MCF 10A (cell line): ENCODE measurements at places on chromosomes 4 and X.
A peak's percentile ranks its signal among the peaks of the same experiment; 100 is the strongest.

- no peak for DNase-seq
Measured at GRCh38 chr4:123593655-123594054, 197.1 kb downstream of the SPRY1 start.

- DNase-seq, result peak; percentile 31
Measured at GRCh38 chr4:147543034-147543433, 62.1 kb downstream of the EDNRA start.

- DNase-seq, result no peak
Measured at GRCh38 chrX:9794495-9794894, 8.3 kb downstream of the SHROOM2 start.

DNA sequence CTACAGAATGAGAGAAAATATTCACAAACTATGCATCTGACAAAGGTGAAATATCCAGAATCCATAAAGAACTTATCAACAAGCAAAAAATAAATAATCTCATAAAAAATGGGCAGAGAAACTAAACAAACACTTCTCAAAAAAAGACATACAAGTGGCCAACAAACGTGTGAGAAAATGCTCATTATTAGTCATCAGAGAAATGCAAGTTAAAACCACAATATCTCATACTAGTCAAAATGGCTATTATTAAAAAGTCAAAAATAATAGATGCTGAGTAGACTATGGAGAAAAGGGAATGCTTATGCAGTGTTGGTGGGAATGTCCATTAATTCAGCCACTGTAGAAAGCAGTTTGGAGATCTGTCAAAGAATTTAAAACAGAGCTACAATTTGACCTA lies 533.3 kb downstream of the TMA16 start:
- DNase-seq, result no peak

DNA sequence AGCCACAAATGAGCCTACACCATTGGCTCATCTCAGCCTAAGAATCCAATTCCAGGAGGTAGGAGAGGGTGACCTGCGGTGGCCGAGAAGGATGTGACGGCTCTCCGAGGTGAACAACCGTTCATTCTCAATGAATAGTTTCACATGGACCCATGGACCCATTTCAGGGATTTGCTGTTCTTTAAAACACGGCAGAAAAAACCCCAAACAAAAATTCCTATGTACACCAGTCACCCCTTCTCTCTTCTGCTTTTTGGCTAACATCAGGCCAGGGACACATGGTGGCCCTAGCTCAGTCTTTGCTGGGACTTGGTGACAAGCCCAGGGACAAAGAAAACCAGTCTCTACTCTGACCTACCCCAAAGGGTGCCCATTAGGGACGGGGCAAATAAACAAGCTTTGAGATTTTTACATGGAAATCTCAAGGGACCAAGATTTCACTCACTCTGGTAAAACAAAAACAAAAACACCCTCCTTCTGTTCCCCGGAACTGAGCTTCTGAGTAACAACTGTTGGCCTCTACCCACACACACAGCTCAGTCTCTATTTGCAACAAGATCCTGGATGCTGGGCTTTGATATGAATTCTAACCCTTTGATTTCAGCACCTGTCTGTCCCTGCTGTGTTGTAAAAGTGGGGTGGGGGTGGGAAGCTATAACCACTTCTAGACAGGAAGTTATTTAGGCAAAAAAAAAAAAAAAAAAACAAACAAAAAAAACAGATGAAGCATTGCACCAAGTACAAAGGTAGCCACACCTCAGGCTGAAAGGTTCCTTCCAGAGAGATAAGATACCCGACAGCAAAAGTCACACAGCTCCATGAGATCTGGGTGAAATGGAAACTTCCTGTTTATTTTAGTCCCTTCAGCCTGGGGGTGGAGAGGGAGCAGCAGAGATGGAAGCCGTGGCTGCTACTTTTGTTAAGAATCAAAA lies 49.0 kb downstream of the DDX3X start:
- DNase-seq, result peak; percentile 69

GRCh38 chr4:8608714-8609391 lies 16.3 kb downstream of the CPZ start:
- DNase-seq, result no peak

DNA sequence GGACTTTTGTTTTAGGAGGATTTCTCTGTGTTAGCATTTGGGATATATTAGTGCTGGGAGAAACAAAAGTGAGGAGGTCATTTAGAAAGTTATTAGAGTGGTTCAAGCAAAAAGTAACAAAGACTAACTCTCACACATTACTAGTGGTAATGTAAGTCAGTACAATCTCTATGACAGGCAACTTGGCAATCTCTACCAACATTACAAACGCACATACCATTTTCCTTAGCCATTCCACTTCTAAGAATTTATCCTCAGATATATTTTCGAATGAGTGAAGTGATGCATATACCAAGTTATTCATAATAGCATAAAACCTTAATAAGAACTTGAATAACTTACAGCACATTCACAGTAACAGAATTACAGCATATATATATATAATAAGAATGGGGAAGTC lies 146.2 kb downstream of the PRSS12 start:
- no peak for DNase-seq

DNA sequence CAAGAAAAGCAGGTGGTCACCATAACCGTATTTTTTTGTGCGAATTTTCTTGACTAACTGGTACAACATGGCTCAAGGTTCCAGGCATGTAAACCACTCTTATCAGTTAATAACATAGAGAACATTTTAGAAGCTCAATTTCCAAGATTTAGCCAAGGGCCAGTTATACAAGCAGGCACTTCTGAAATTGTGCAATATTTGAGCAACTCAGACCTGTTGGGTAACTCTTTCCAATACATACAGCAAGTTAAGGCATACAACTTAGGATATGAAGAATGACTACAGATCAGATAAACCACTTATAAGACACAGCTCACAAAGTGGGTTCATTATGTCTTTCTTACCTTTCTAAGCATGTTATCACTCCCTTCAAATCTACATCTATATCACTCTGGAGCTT lies 43.9 kb downstream of the ZNF280C start:
- peak; percentile 28 for DNase-seq

GRCh38 chr4:62791386-62791785 lies 1591.3 kb downstream of the ADGRL3 start:
- no peak for DNase-seq

- peak; percentile 9 for DNase-seq
Measured at GRCh38 chr4:76011700-76012387, 4.5 kb upstream of the CXCL9 start.

DNA sequence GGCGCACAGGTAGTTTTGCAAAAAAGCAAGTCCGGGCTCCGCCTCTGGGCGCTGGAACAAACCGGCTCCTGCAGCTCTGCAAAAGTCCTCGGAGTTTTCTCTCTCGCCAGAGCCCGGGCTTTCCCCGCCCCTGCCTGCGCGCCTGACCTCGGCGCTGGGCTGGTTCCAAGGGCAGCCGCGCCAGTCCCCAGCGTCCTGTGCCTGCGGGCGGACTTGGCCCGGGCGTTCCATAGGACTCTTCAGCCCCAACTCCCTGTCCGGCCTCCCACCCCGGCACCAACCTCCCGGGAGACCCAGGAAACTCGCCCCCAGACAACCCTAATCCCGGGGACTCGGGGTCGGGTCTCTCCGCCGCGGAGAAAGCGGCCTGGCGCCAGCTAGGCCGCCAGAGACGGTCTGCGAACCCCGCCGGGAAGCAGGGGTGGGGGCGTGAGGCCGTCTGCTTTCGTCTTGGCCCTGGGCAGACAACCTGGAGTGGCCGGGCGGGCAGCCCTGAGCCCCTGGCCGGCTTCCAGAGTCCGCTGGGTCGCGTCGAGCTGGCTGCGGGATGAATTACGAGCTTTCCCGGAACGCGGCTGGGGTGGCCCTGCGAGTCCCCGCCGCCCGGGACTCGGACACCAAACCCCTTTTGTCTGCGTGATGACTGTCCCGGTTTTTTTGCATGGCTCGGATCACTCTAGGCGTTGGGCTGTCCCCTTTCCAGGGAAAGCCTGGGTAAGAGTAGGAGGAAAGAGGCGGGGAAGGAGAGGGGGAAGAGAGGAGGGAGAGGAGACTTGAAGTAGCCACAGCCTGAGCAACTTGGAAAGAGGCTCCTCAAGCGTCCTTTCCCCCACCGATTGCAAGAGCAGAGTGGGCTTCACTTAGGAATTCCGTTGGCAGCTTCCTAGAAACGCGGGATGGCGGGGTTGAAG lies 916 bp downstream of the MXRA5 start:
- DNase-seq, result no peak

GRCh38 chr4:109969919-109970318 lies 57.2 kb downstream of the EGF start:
- no peak for DNase-seq

DNA sequence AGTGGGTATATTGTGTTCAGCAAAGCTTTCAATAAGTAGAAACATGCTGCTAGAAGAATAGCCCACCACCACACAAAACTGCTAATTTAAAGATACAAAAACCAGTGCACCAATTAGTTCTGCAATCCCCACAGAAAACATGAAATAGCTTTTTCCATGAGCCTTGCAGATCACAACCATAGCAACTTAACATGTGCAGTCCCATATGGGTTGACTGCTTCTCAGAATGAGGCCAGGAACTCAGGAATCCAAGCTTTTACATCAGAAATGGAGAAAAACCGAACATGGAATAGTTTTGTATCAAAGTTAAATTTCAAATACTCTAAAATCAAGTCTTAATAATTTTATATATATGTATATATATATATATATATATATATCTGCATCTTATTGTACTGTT lies 66.6 kb upstream of the IQCM start:
- DNase-seq, result no peak

DNA sequence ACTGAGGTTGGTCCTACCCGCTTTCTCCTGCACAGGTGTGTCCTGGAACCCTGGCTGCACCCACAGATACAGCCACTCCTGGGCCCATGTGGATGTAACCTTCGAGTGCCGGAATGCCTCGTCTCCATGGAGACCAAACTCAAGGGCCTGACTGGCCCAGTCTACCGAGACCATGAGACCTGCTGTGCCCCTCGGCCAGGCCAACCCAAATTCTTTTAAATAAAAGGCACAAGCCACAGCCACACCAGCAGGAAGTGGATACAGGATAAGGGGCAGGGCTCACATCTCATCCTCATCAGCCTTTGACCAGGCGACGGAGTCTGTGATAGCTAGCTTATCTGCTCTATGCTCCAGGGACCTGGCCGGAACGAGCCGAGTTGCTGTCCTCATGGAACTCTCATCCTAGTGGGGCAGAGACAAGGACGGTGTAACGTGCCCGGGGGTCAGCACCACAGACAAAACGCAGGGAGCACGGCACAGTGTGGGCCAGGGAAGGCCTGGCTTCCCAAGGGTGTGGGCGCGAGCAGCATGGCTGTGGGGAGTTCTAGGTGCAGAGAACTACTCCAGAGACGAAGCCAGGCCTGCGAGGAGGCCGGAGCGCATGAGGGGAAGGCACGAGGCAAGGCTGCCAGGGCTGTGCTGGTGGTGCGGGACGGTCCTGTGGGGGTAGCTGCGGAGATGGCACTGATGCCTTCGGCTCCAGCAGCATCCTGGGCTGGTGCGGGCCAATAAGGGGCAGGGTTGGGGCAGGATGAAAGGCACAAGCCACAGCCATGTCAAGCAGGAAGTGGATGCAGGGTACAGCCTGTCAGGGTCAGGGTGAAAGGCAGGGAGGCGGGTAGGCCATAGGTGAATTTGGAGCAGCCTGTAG lies 22.7 kb downstream of the NOP14 start:
- DNase-seq, result no peak

DNA sequence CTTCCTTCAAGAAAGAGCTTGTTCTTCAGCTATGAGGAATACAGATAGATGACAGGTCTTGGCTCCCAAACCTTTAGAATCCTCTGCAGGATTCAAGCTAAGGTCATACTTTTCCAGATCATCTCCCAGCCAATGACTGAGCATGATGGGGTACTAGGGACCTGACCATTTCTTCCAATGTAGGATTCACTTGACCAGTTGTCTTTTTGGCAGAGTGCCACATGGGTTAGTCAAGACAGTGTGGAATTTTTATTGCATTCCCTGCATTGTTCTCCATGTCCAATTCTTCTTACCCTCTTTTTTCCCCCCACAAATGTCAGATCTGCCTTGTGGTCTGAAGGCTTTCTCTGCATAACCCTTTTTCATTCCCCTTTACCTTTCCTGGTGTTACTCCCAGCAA lies 99.5 kb downstream of the CCSER1 start:
- DNase-seq, result peak; percentile 33

- peak; percentile 19 for DNase-seq
Measured at GRCh38 chrX:71846429-71846828, 64.2 kb upstream of the NHSL2 start.

DNA sequence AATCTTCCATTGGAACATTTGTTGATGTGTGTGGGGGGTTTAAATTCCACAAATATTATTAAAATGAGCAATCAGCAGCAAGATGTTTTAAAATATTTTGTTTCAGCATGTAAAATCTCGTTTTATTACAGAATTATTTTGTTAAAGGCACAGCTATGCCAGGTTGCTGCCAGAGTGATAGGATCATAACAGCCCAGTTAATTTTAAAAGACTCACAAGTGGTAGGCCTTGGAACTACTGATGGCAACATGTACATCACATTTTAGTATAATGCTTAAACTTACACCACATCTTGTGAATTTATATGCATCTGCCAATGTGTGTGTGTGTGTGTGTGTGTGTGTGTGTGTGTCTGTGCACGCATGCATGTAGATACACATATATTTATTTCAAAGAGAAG lies 97.8 kb upstream of the SPRY1 start:
- no peak for DNase-seq

- no peak for DNase-seq
Measured at GRCh38 chr4:123807866-123808265, 411.3 kb downstream of the SPRY1 start.

GRCh38 chrX:129640737-129641136 lies 14.0 kb downstream of the APLN start:
- no peak for DNase-seq

DNA sequence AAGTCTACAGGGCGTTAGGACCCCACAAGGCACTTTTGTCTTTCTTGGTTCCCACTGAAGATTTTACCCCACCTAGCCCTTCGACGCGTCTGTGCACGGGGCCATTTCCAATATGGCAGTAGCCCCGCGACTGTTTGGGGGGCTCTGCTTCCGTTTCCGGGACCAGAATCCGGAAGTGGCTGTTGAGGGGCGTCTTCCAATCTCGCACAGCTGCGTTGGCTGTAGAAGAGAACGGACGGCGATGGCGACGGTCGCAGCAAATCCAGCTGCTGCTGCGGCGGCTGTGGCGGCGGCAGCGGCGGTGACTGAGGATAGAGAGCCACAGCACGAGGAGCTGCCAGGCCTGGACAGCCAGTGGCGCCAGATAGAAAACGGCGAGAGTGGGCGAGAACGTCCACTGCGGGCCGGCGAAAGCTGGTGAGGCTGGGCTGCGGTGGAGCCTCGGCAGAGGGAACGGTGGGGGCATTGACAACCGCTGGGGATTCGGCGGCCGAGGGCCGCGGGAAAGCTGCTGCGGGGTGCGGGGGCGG lies at the start of gene USP11:
Gene USP11, plus strand, starts transcription at position 207 of the 530 bp plus-strand sequence. Its CDS starts 35 bp downstream, at position 242.
- DNase-seq, result no peak

DNA sequence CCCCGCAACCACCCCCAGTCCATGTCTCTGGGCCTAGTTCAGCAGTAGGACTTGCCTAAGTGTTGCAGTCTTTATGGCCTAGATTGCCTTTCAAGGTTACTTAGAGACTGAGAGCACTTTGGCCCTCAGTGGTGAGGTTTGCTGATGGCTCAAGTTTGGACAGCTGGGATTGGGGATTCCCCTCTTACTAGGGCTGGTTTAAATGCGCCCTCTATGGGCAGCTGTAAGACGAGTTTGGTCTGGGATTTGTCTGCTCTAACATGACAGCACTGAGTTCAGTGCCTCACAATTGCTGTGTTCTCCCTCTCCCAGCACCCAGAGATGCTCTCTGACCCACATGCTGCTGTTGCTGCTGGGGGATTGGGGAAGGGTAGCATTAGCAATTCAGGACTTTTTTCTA lies 23.1 kb downstream of the DACH2 start:
- DNase-seq, result peak; percentile 61
